ENCODE measurements at places on chromosomes 1 and 21. TPM values are rescaled to one million over a fixed set of nuclear protein-coding genes. Genes with fewer than 3 reads are reported as not detected.

The HHIPL2 gene
- 1.8 TPM for polyA plus RNA-seq

DNA sequence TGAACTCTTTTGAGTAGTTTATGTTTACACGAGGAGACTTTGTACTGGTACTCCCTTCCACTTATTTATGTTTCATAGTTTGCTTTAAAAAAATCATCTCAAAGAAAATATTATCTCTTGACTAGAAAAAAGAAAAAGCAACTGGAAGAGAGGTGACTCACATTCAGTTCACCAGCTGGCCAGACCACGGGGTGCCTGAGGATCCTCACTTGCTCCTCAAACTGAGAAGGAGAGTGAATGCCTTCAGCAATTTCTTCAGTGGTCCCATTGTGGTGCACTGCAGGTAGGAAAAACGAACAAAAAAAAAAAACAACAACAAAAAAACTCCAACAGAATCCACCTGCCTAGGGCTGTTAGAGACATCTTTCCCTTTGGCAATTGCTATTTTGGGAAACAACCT, 102.9 kb downstream of the PTPRC start:
- DNase-seq: no peak

DNA sequence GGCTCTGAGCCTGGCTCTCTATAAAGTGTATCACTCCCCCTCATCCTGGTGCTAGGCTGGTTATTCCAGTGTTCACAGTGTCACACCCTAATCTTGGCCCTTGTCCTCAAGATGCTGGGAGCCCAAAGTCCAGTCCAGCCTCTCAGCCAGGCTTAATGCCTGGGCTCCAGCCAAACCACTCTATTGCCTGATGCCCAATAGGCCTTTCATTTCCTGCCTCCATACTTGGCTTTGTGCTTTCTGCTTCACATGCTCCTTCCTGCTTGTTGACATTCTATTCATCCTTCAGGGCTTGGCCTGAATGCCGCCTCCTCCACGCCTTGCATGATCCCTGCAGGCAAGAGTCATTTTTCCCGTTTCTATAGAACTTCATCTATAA, 1.7 kb downstream of the KLHDC8A start:
- DNase-seq: no peak

DNA sequence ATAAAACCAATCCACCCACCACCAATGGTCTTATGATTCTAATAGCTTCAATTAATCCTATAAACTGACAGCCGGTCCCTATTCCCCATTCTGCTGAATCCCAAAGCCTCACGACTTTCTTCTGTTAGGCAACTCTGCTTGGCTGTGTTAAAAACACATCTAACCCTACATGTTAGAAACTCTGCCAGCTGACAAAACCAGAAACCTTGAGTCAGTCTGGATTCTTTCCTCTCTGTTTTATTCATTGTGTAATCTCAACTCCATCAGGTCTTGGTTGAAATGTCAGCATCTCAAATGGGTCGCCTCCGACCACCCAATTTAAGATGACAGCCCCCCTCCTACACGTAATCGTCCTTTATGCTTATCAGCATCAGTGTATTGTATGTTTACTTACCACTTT, 312.1 kb downstream of the DISC1 start:
- DNase-seq: no peak

The CHD5 gene
- polyA plus RNA-seq: 0.28 TPM

The CELA2B gene
- polyA plus RNA-seq: 0.43 TPM

The SELENBP1 gene
- polyA plus RNA-seq: 50.4 TPM

- no peak for DNase-seq
Observed at GRCh38 chr1:111480674-111481073, 6.9 kb downstream of the C1orf162 start.

GRCh38 chr1:119449971-119450370, 35.0 kb downstream of the HSD3B2 start:
- no peak for DNase-seq
